ENCODE measurements at places on chromosomes 5 and 9. TPM values are rescaled to one million over a fixed set of nuclear protein-coding genes. Genes with fewer than 3 reads are reported as not detected.

GRCh38 chr5:17405976-17406375 lies 92.1 kb upstream of the TAF11L2 start:
- H3K27ac ChIP-seq = no peak overlapping the region
- peaks cover 18% of the 10 kb centered on the region for H3K27me3 ChIP-seq
- no peak for DNase-seq

GRCh38 chr5:17214893-17215292 lies 2.5 kb upstream of the BASP1 start:
- peaks cover 1% of the 10 kb centered on the region for H3K4me1 ChIP-seq
- no peaks in the 10 kb centered on the region for H3K27me3 ChIP-seq
- DNase-seq = no peak
- H3K4me3 ChIP-seq = no peak overlapping the region

- H3K27me3 ChIP-seq = no peaks in the 10 kb centered on the region
- H3K27ac ChIP-seq = no peak overlapping the region
- no peak for DNase-seq
Observed at GRCh38 chr5:2857837-2858236, 106.4 kb upstream of the IRX2 start.

IL13 gene
- polyA plus RNA-seq = not detected

KIF24 gene
- 1.1 TPM for polyA plus RNA-seq

GRCh38 chr9:104577263-104577662 lies 8.3 kb downstream of the OR13C8 start:
- H3K27me3 ChIP-seq = no peaks in the 10 kb centered on the region
- no peak overlapping the region for H3K27ac ChIP-seq
- H3K4me3 ChIP-seq = no peak overlapping the region
- DNase-seq = no peak
- no peaks in the 10 kb centered on the region for H3K4me1 ChIP-seq
- H3K36me3 ChIP-seq = no peaks in the 10 kb centered on the region

- no peaks in the 10 kb centered on the region for H3K36me3 ChIP-seq
- H3K4me3 ChIP-seq = no peak overlapping the region
- DNase-seq = no peak
- no peaks in the 10 kb centered on the region for H3K4me1 ChIP-seq
Observed at GRCh38 chr5:59666440-59667068, 227.0 kb downstream of the PDE4D start.

NXNL2 gene
- 6.4 TPM for polyA plus RNA-seq

ISCA1 gene
- polyA plus RNA-seq = 14.0 TPM

Measured in IMR-90 (cell line).